ENCODE measurements at places on chromosomes 1 and 21.
A peak's percentile ranks its signal among the peaks of the same experiment; 100 is the strongest.

- no peak for DNase-seq
These were observed 139.5 kb downstream of the GLIS1 start for GRCh38 chr1:53599481-53599880.

DNA sequence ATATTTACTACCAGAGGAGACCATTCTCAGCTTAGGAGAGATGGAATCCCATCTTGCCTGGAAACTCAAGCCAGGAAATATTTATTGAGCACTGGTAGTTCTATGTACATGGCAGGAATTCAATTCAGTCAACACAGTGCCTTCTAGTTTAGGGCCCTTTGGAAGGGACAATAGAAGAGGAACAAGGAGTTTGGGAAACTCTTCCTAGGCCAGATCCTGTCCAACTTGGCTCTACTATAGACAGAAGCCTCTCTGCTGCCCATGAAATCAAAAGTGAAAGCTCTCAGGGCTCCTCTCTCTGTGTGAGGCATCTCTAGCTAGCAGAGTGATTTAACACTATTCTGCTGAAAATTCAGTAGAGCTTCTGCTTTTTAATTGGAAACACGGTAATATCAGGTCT, 244.6 kb upstream of the MAP1LC3C start:
- no peak for DNase-seq

DNA sequence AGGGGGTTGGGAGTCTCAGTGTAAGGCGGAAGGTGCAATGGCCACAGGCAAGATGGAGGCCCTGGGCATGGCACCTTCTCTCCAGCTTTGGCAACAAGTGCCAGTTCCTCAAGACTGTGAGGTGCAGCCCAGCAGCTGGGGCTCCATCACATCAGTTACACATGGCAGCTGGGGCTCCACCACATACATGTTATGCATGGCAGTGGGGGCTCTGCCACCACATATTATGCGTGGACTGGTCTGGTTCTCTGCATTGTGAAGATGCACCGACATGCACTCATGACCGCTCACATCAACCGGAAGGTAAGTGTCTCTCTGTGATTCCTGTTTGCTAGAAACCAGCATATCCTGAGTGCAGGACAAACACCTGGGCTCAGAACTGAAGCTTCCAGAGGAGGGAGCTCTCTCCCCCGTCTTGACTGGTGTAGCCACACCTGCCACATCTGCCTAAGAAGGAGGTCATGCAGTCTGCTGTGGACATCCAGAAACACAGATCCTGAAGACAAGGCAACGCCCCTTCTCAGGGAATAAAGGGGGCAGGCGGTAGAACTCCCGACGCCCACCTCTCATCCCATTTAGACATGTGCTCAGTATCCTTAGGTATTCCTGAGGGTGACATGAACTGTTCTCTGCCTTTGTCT, 104.1 kb upstream of the TMPRSS2 start:
- peak; percentile 75 for DNase-seq

GRCh38 chr1:70556541-70556940, 145.5 kb downstream of the CTH start:
- DNase-seq = no peak

DNA sequence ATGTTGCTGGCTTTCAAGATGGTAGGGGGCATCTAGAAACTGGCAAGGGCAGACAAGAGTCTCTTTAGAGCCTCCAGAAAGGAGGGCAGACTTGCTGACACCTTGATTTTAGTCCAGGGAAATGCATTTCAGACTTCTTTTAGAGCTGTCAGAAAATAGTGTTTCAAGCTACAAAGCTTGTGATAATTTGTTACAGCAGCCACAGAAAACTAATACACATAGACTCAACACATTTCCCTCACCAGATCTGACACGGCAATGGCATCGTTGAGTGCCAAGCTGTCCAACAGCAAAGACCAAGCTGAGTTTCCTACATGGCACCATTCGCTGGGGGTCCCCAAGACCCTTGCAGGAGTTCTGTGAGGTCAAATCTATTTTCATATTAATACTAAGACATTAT, 62.0 kb downstream of the SLC9A1 start:
- DNase-seq = no peak

All from HuH-7 (cell line).